Effector memory CD4-positive, alpha-beta T cell (primary cell): ENCODE measurements at places on chromosomes 6 and 20.

- H3K4me1 ChIP-seq, result no peaks in the 10 kb centered on the region
- H3K27me3 ChIP-seq, result no peaks in the 10 kb centered on the region
- H3K4me3 ChIP-seq, result no peak overlapping the region
Observed at GRCh38 chr6:1988843-1989242, 256.6 kb downstream of the GMDS start.

DNA sequence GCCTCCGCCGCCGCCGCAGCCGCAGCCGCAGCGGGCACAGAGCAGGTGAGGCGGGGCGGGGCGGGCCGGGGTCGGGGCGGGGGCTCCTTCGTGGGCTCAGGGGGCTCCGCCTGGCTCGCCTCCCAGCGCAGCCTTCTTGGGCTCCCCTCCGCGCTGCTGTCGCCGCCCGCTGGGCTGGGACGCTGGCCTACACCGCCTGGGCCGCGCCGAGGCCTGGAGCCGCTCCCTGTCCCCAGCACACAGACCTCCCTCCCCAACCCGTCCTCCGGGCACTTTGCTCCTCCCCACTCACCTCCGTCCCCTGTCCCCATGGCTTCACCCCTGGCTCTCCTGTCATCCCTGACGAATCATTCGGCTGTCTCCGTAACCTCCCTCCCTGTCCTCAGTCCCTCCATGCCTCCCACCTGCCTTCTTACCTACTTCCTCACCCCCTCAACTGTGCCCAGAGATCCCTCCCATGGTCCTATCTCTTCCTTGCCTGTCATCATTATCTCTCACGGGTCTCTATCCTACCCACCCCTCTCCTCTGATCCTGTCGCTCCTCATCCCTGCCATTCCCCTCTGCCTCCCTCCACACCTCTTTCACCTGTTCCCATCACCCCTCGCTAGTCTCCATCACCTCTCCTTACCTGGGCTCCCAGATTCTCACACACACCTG is 512 bp downstream of the TTBK1 start:
- peaks cover 20% of the 10 kb centered on the region for H3K27me3 ChIP-seq
- H3K4me1 ChIP-seq, result peaks cover 5% of the 10 kb centered on the region
- no peak overlapping the region for H3K4me3 ChIP-seq
- no peak for DNase-seq
- H3K36me3 ChIP-seq, result no peaks in the 10 kb centered on the region

DNA sequence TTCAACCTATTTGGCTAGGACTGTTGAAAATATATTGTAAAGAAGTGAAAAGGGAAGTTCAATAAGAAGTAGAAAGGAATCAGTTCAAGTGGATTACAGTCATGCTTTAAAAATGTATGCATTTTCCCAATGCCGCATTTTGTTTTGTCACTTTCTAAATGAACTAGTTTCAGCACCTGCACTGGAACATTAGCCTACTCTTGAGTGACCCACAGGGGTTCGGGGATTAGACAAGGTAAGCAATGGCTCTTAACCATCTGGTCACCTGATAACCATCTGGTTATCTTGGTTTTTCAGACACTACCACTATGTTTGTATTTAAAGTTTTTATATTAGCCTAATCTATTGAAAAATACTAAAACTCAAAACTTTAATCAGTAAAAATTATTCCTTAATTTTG is 97.6 kb downstream of the CD164 start:
- H3K27ac ChIP-seq, result no peak overlapping the region
- H3K36me3 ChIP-seq, result no peaks in the 10 kb centered on the region
- no peak for DNase-seq
- no peak overlapping the region for H3K4me3 ChIP-seq
- H3K27me3 ChIP-seq, result no peaks in the 10 kb centered on the region

GRCh38 chr6:14189074-14189473 is 71.5 kb downstream of the CD83 start:
- no peaks in the 10 kb centered on the region for H3K27me3 ChIP-seq
- no peak for DNase-seq
- no peak overlapping the region for H3K27ac ChIP-seq

DNA sequence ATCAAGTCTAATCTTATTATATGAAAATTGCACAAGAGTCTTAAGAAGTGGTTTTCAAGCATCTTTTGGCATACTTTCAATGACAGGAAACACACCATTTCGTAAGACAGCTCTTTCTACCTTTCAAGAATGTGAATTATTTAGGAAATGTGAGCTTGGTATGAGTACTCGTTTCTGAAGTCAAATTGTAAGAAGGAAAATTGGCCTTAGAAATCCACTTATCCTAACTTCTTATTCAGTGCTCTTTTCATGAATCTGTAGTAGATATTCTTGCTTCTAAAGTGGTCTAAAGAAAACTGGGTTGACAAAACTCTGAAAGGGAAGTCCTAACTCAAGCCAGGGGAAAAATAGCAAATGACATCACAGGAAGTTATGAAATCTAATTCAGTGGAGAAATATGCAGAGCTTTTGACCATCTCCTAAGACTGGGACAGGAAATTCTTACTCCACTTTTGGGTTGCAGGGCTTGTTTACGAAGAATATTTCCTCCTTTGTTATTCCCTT is 38.5 kb upstream of the OGFRL1 start:
- H3K27me3 ChIP-seq, result no peaks in the 10 kb centered on the region
- no peaks in the 10 kb centered on the region for H3K4me1 ChIP-seq
- no peaks in the 10 kb centered on the region for H3K36me3 ChIP-seq

GRCh38 chr20:37584238-37584807 is 56.6 kb upstream of the BLCAP start:
- no peak overlapping the region for H3K27ac ChIP-seq
- no peaks in the 10 kb centered on the region for H3K4me1 ChIP-seq
- H3K4me3 ChIP-seq, result no peak overlapping the region
- H3K27me3 ChIP-seq, result peaks cover 4% of the 10 kb centered on the region
- H3K36me3 ChIP-seq, result no peaks in the 10 kb centered on the region

DNA sequence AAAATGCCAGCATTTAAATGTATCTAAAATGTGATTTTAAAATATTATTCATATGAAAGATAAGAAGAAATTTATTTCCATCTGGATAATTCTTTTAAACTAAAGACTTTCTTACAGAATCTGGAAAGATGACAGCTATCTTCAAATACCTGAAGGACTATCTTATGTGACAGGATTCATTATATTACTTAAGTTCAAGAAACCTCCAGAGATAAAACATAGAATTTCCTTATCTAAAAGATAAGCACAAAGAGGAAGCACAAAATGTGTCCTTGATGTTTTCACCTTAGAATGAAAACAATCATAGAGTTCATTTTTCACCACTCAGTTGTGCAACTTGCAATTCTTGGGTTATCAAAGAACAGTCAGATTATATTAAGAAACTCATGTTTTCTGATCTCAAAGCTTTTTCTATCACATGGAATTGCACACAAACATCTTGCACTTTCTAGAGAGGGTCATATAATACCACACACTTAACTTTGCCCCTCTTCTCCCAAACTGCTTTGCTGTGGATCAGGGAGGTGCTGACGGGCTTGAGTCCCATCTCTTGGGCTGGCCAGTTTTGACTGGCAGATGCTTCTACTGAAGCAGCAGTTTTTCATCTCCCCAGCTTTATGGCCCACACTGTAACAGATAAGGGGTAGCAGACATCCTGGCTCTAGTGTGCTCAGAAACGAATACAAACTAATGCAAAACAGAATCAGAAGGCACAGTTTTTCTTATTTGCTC is 467.4 kb downstream of the CDC5L start:
- no peak overlapping the region for H3K27ac ChIP-seq
- DNase-seq, result no peak
- no peaks in the 10 kb centered on the region for H3K27me3 ChIP-seq
- no peaks in the 10 kb centered on the region for H3K4me1 ChIP-seq
- no peak overlapping the region for H3K4me3 ChIP-seq

DNA sequence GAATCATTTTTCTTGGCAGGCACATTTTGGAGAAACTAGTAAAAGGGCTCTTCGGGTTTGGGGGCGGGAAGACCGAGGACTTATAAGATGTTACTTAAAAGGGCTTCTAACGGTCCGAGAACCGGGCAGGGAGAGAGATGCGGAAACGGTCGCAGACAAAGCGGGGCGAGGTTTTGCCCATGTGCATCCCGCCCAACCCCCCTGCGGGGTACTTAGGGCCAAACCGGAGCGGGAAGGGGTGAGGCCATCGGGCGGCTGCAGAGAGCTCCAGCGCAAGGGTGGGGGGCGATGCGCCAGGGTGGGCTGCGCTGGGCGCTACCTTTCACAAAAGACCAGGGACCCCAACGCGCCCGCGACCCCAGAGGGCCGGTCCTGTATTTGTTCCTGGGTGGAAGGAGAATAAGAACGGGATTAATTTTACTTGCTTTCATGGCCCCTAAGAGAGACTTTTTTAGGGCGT is 616 bp downstream of the TUBB start:
- no peak for DNase-seq
- peaks cover 29% of the 10 kb centered on the region for H3K36me3 ChIP-seq
- peaks cover 17% of the 10 kb centered on the region for H3K4me1 ChIP-seq
- H3K4me3 ChIP-seq, result peak overlapping the region; percentile 63
- peak overlapping the region; percentile 85 for H3K27ac ChIP-seq

GRCh38 chr20:50438986-50439407 is 71.2 kb upstream of the PTPN1 start:
- DNase-seq, result no peak
- H3K36me3 ChIP-seq, result no peaks in the 10 kb centered on the region
- no peaks in the 10 kb centered on the region for H3K27me3 ChIP-seq
- no peak overlapping the region for H3K4me3 ChIP-seq
- H3K4me1 ChIP-seq, result no peaks in the 10 kb centered on the region
- H3K27ac ChIP-seq, result no peak overlapping the region

GRCh38 chr6:39818695-39819094 is 26.5 kb downstream of the DAAM2 start:
- H3K4me3 ChIP-seq, result no peak overlapping the region
- no peaks in the 10 kb centered on the region for H3K4me1 ChIP-seq
- no peaks in the 10 kb centered on the region for H3K27me3 ChIP-seq
- DNase-seq, result no peak

- H3K36me3 ChIP-seq, result no peaks in the 10 kb centered on the region
- H3K27me3 ChIP-seq, result no peaks in the 10 kb centered on the region
- peak; percentile 19 for DNase-seq
- H3K4me1 ChIP-seq, result peaks cover 6% of the 10 kb centered on the region
Observed at GRCh38 chr6:119348096-119348747, 1.3 kb downstream of the MAN1A1 start.

DNA sequence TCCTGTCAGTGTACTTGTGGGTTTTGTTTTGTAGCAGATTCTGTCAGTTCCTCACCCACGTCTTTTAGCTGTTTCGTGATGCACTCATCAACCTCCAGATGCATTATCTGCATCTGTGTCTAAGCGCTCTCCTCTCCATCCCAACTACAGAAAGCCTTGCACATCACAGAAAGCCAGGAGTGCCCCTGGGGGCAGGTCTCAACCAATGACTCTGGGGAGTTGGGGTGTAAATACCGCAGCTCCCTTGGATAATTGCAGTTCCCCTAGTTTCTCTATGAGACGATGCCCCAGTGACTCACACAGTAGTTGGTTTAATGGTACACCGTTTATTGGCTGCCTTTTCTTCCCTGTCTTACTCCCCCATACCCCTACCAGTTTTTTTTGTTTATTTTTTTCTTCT is 158.1 kb downstream of the SOX4 start:
- no peaks in the 10 kb centered on the region for H3K4me1 ChIP-seq
- no peaks in the 10 kb centered on the region for H3K36me3 ChIP-seq
- no peaks in the 10 kb centered on the region for H3K27me3 ChIP-seq
- H3K27ac ChIP-seq, result no peak overlapping the region

DNA sequence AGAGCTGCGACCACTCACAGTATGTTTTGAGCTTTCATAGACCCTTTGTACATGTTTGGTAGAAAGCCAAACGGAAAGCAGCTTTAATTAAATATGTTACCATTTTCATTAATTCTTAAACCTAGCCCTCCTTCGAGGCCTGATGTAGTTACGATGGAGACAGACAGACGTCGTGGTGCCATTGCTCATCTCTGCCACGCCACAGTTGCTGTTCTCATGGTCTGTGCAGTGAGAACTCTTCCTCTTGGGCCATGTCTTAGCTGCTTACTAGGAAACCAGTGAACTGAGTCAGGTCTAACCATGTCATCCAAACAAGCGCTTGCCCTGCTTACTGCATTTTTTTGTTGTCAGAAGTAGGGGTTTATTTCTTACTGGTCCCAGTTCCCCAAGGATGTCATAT is 62.8 kb downstream of the SNX9 start:
- H3K27me3 ChIP-seq, result no peaks in the 10 kb centered on the region
- DNase-seq, result no peak
- H3K4me3 ChIP-seq, result no peak overlapping the region
- peak overlapping the region; percentile 78 for H3K27ac ChIP-seq
- peaks cover 10% of the 10 kb centered on the region for H3K36me3 ChIP-seq
